Stimulated activated CD4-positive, alpha-beta T cell treated with anti-CD3 and anti-CD28 coated beads, Interleukin-15, amount 100 ng/mL, for 24 hours (primary cell): ENCODE measurements at places on chromosomes 11 and 22.

- no peak for DNase-seq
These were observed 45.7 kb downstream of the CYTH4 start for GRCh38 chr22:37328017-37328416.

DNA sequence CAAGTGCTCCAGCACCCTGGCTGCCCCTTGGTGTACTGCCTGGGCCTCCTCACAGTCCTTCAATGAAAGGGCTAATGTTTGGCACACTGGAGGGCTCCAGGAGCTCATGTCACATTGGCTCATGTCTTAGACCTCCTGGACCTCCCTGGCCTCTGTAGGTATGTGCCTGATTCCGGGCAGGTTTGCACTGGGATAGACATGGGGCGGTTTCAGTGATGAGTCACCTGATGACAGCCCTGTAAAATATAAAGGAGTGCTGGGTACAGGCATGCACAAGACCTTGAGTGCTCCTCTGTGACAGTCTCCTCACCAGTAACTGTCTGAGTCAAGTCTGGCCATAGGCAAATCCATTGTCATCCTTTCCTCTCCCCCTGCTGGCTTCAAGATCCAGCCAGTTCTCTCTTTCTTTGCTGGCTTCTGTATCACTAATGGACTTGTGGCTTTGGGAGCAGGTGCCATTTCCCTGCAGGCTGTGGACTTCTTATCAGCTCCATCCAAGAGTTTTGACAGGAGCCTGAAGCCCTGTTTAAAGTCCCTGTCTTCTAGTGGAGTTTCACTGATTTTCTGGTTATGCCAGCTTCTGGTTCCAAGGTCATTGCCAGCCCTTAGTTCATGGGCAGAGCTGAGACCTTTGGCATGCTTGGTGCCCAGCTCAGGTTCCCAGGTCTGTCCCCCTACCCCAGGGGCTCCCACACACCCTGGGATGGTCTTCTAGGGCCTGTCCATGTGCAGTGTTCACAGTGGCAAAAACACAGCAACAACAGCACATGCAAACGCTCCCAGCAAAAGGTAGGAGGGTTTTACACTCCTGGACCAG is 22.7 kb upstream of the P2RY2 start:
- DNase-seq: no peak

- DNase-seq: peak; percentile 77
These were observed 25.0 kb upstream of the SUSD2 start for GRCh38 chr22:24156141-24156912.

DNA sequence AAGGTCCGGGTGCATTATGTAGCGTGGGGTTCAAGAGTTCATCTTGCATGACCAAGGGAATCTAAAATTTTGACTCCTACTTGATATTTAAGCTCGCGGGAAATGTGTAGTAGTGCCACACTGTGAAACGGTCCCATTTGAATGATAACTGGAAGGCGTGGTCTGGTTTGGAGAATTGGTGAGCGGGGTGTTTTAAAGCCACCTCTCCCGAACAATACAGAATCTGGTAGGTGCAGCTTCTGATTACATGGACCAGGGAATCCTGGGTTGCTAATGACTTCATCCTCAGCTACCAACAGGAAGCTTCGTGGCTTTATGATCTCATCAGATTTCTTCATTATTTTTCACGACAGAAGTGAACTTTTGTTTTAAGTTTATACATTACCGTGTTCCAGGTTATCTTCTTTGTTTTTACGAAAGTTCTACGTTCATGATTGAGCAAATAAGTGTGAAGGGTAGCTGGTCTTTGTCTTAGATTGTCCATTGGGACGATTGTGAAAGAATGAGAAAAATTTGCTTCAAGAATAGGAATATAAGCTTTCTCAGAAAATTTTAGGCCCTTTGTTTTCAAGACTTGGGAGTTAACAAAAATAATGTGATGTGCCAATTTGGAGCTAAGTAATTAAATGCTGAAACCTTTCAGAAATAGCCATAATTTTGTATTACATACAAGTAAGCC is 1.7 kb downstream of the QSER1 start:
- DNase-seq: peak; percentile 38

GRCh38 chr11:69333149-69333710 is 39.3 kb downstream of the MYEOV start:
- no peak for DNase-seq

DNA sequence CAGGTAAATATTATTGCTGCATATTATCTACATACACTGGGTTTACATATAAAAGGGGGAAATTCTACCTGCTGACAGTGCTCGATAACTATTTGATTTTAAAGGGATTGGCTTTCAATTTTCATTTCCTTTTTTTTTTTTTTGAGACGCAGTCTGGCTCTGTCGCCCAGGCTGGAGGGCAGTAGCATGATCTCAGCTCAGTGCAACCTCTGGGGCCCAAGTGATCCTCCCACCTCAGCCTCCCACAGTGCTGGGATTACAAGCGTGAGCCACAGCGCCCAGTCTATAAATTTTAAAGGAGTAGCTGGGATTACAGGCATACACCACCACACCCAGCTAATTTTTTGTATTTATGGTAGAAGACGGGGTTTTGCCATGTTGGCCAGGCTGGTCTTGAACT is 3.2 kb upstream of the PCF11 start:
- DNase-seq: no peak

DNA sequence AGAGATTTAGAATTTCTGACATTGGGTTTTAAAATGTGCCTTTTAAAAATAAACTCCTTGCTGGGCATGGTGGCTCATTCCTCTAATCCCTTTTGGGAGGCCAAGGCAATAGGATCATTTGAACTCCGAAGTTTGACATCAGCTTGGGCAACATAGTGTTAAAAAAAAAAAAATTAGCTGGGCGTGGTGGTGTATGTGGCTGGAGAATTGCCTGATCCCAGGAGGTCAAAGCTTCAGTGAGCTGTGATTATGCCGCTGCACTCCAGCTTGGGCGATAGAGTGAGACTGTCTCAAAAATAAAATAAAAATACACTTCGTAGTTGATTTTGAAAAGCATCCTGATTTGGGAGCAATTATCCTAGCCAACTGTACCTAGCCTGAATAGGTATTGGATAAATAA is 3.4 kb upstream of the APLP2 start:
- no peak for DNase-seq

- DNase-seq: peak; percentile 74
These were observed at the start of gene UPK3A for GRCh38 chr22:45284705-45285262. Gene UPK3A, plus strand, starts transcription at chr22:45284949. Its CDS starts 65 bp downstream, at chr22:45285014.

- DNase-seq: no peak
These were observed 102.1 kb downstream of the FBXO7 start for GRCh38 chr22:32576553-32577253.

- no peak for DNase-seq
These were observed 32.3 kb downstream of the ARHGAP42 start for GRCh38 chr11:100719362-100719761.

DNA sequence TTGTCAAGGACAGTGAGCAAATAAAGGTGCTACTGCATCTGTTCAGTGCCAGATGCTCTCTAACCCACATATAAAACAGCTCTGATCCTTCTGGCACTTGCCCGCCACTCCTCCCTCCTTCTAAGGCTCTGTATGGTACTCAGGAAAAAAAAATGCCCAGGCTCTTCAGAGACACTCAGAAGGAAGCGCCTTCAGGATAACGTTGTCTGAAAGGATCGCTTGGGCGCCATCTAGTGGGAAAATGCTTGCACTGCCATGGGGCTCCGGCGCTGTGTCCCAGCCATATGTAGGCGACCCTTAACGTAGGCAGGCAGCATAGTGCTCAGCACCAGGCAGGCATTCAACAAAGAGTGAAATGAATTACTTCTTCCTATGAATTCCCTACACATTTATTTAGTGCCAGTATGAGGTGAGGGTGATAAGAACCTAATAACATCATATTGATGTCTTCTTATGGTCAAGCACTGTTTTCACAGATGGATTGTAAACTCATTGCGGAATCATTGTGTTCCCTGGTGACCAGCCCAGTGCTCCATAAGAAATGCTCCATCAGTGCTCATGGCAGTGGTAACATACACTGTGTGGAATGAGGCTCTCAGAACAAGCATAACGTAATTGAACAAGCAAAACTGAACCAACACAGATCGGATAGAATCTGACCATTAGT is 39.6 kb downstream of the PAMR1 start:
- peak; percentile 84 for DNase-seq

GRCh38 chr22:45551310-45552016 is 48.8 kb downstream of the FBLN1 start:
- DNase-seq: no peak

DNA sequence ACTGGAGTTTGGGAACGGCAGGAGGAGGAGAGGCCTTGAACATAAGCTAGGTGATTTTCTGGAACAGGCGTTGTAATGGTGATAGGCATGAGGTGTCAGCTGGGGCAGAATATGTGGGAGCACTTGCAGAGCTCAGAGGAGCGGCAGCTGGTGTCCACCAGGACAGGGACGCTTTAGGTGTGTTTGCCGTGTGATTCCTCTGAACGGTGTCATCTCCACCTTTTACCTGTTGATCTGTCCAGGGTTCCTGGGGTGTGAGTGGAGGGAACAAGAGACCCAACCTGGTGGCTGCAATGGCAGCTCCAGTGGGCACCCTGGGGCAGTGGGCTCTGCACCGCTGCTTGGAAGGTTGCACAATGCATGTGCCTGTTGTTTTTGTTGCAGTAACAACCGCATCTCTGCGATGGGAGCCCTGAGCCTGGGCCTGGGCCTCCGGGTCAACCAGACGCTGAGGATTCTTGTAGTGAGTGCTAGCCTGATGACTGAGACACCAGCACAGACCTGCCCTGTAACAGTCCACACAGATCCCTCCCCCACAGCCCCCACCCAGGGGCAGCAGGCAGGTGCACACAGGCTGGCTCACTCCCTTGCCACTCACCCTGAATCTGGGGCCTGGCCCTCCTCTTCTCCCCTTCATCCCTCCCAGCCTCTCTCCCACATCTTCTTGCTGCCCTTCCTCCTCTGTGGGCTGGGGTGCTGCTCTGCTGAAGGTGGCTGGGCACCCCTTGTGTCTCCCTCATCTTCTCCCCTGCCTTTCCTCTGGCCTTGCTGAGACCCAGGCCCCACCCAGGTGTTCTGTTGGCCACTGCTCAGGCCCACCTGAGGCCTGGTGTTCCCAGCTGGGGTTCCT is 9.2 kb downstream of the LRRC74B start:
- DNase-seq: no peak

- peak; percentile 80 for DNase-seq
These were observed 2.8 kb downstream of the PARVB start for GRCh38 chr22:44026630-44027511.

- DNase-seq: no peak
These were observed 3.1 kb upstream of the MYEOV start for GRCh38 chr11:69290806-69291205.

DNA sequence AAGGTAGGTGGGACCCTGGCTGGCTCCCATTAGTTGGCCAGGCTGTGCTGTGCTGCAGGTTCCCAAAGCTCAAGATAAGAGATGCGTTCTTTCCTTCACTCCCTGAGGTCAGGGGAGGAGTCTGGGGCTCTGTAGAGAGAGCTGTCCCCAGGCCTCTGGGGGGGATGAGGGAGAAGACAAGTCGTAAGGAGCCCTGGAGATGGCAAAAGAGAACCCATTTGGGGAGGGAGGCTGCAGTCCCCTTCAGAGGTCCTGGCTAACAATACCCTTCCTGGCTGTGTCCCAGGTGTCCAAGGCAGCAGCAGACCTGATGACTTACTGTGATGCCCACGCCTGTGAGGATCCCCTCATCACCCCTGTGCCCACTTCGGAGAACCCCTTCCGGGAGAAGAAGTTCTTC is 916 bp downstream of the GNG3 start:
- no peak for DNase-seq

- no peak for DNase-seq
These were observed 1.8 kb downstream of the LDHAL6A start for GRCh38 chr11:18457450-18457849.
